T1000 (cell line): ENCODE measurements at places on chromosomes 2 and 18.

GRCh38 chr2:26475037-26475436 lies 2.9 kb downstream of the OTOF start:
- DNase-seq: no peak

- no peak for DNase-seq
These were observed 16.3 kb upstream of the EPHA4 start for GRCh38 chr2:221588306-221588985.

GRCh38 chr2:42183775-42184174 lies 14.6 kb downstream of the EML4 start:
- DNase-seq: no peak

DNA sequence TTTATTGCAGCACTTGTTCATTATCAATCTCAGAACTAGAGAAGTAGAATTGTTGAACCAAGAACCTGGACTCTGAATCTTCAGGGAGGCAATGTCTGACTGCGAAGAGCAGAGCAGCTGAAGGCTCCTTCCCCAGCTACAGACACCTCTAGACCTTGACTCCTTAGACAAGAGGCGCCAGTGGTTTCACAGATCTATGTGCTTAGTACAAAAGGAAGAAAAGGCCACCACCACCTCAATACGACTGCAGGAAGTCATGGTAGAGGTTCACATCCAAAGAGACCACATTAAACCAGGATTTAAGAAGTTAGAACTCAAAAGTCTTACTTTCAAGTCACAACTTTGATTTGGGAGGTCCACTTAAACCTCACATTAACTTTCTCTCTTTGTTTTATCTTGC lies 158.1 kb upstream of the VRK2 start:
- no peak for DNase-seq
